ENCODE measurements at places on chromosomes 1 and 21.

GRCh38 chr21:42374457-42374856 lies 8.1 kb upstream of the TFF1 start:
- no peak for DNase-seq

- DNase-seq, result peak; percentile 67
These were observed 128.4 kb downstream of the TGFB2 start for GRCh38 chr1:218473522-218473921.

- no peak for DNase-seq
These were observed 27.7 kb upstream of the HAO2 start for GRCh38 chr1:119340861-119341261.

GRCh38 chr1:230002164-230002803 lies 64.8 kb upstream of the GALNT2 start:
- DNase-seq, result no peak

GRCh38 chr21:36255663-36256062 lies 64.3 kb upstream of the MORC3 start:
- DNase-seq, result no peak

GRCh38 chr1:1324084-1324523 lies 356 bp downstream of the INTS11 start:
- DNase-seq, result no peak

DNA sequence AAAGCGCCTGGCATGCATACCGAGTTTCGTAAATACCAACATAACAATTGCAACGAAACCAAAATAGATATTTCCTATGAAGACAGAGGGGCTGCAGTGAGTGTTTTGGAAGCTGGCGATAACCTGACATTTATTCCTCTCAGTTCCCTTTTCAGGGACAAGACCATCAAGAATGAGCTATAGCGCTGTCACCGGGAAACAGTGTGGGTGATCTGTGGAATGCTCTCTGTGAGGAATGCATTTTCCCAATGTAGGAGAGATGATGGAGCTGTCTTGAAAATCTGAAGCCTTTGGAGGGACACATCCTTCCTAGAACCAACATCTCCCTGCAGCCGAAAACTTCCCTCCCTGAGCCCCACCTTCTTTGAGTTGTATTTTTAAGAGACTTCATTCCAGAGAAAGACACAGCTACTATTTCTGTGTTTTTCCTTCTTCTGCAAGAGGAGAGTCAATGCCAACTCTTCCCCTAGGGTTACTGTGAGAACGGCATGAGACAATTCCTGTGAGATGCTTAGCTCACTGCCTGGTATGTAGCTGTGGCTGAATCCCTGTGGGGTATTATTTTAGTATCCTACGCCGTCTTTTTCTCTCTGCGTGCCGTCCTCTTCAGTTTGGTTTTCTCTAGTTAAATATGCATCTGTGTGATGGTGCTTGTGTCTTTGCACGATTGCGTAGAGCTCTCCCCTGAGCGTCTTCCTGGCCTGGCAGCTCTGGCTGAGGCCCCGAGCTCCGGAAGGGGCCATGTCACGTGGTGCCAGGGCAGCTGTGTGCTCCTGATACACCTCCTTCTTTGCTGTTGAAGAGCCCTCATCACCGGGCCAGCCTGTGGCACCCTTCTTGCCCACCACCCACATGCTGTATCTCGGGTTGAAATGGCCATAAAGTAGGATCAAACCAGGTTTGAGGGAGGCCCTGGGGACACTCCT lies 45.2 kb downstream of the AJAP1 start:
- DNase-seq, result no peak

GRCh38 chr1:65068202-65069010 lies 79.6 kb upstream of the AK4 start:
- DNase-seq, result peak; percentile 37

DNA sequence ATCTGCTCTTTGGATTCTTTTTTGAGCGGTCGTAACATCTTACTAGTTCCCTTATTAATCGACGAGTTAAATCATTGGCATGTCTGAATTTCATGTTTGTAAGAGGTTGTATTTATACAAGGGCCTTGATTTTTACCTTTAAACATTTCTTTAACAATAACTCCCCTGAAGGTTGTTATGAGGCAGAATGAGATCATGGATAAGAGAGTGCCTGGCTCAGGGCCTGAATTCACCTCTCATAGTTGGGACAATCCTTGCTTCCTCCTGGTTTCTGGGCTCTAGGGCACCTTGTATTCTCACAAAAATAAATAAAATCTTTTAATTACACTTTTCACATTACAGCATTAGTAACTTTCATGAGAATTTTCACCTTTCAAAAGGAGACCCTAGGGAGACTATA lies 55.4 kb downstream of the MDM4 start:
- DNase-seq, result no peak

DNA sequence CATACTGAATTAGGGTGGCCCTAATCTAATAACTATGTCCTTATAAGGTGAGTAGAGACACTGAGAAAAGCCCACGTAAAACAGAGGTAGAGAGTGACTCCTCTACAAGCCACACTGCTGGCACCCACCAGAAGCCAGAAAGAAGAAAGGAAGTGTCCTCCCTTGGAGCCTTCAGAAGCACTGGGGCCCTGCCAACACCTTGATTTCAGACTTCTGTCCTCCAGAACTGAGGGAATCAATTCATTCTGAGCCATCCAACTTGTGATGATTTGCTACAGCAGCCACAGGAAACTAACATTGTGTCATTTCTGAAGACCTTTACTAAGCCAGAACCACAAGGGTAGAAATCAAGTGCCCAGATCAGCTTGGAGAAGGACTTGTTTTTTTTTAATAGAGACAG lies 15.0 kb downstream of the GNB1 start:
- DNase-seq, result no peak

- peak; percentile 40 for DNase-seq
These were observed 48.8 kb downstream of the ARHGEF10L start for GRCh38 chr1:17588048-17588871.

GRCh38 chr1:78035121-78035520 lies 10.6 kb upstream of the GIPC2 start:
- DNase-seq, result no peak

DNA sequence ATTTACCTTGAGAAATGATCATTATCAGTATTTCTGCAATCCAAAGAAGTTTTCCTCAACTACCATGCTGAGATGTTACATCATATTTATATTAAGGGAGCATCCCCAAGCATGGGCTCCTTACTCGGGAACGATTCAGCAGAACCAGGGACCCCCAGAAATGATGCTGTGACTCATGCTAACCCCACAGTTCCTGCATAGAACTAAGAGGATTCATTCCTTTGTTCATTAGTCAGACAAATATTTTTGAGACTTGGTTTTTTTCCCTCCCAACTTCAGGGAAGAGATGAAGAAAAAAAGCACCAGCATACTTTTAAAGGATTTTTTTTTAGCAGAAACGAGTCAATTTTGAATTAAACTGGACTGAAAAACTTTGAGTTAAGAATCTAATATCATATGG lies 49.2 kb upstream of the COL24A1 start:
- DNase-seq, result no peak

- DNase-seq, result no peak
These were observed 635.9 kb downstream of the MATN1 start for GRCh38 chr1:30087465-30087864.

GRCh38 chr1:29736582-29737188 lies 500.4 kb downstream of the PTPRU start:
- peak; percentile 21 for DNase-seq

- DNase-seq, result no peak
These were observed 53.6 kb downstream of the UCK2 start for GRCh38 chr1:165880993-165881392.

GRCh38 chr21:44874240-44874496 lies 678 bp upstream of the PTTG1IP start:
- DNase-seq, result peak; percentile 59

GRCh38 chr1:221053889-221054288 lies 174.6 kb downstream of the HLX start:
- DNase-seq, result no peak

DNA sequence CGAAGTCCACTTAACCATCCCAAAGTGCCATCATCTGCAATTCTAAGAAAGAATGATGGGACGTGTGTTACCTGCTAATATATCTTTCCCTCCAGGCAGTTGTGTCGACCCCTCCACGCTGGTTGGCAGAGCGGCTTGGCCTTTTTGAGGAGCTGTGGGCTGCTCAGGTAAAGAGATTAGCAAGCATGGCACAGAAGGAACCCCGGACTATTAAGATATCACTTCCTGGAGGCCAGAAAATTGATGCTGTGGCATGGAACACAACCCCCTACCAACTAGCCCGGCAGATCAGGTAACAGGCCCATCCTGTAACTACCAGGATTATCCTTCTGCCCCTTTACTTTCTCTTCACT lies 520 bp downstream of the TARS2 start:
- no peak for DNase-seq

GRCh38 chr1:51990478-51990965 lies at the start of gene RAB3B:
Gene RAB3B, minus strand, starts transcription at chr1:51990700. Its CDS starts 13,583 bp downstream, at chr1:51977117.
- DNase-seq, result no peak

DNA sequence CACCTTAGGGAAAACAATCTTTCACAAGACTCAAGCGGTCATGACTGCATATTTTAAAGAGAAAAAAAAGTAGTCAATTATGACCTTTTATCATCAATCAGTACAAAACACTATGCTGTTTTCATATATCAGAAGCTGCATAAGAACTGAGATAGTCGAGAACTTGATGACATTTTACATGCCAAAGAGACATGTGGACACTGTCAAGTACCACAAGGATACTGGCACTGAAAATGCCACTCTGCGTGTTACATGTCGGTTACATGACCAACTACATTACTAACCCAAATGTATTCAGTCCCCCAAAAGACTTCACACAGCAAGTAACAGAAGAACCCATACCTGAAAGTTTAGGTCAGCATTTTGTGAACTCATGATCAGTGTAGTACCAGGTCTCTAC lies 975.0 kb upstream of the ADGRL4 start:
- DNase-seq, result no peak

DNA sequence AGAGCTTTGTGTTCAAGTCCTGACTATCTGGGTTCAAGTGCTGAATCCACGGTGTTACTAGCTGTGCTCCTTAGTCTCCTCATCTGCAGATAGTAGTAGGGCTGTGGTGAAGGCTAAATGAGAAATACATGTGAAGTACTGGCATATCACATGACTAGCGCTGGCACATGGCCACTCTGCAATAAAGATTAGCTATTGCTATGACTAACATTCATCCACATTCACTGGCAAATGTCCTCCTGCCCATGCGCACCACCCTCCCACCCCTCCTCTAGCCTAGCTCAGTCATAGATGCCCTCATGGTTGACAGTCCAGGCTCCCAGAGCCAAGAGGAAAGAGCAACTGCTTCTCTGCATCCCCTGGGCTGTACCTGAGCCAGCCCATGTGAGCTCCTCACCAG lies 8.5 kb upstream of the COL8A2 start:
- peak; percentile 75 for DNase-seq

DNA sequence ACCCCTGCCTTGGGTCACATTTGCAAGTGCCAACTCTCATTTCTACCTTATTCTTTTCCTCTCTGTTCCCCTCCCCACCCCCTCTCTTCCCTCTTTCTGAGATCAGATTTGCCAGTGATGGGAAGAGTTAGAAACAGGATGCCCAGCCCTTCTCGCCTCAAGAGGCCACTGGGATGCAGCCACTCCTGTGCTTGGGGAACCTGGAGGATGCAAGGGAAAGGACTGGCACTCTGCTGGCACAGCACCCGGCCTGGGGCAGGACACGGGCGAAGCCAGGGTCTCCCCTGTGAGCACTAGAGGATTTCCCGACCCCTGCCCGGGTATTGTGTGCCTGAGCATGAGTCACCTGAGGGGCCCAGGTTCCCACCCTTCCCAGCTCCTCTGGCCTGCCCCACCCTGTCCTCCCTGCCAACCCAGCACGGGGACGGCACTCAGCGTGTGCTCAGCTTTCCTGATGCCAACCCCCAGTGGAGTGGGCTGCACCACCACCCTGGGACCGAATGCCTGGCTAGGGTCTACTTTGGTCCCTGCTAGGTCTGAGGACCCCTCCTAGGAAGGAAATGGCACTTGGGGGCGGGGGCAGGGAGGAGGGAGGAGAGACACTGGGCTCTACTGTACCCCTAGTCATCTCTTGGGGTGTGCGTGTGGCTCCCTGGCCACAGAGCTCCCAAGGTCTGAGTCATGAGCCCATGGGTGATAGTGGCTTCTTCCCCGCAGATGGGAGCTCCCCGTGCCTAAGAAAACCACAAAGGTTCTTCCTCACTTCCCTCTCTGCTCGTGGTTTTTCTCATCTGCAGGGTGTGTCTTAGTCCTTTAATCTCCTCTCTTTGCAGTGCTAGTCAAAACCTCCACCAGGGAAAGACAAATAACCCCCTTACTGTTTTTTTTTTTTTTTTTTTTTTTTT lies 12.4 kb downstream of the LMNA start:
- DNase-seq, result peak; percentile 84

GRCh38 chr1:162276493-162276892 lies 100.2 kb downstream of the SPATA46 start:
- DNase-seq, result peak; percentile 16

DNA sequence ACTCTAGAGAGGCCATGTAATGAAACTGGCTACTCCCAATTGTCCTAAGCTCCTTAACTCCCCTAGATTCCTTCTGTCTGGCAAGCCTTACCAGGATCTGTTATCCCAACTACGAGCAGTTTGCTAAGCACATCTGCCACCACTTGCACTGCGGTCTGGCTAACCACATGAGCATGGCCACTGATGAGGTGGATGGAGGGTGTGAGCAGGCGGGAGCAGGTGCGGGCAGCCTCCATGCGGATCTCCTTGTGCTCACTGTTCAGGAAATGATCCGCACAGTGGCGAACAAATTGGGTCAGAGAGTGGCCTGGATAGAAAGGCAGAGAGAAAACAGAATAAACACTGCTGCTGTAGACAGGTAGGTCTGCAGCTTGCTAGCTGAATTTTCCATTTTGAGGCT lies 24.0 kb downstream of the MTOR start:
- DNase-seq, result no peak

GRCh38 chr1:163512349-163512989 lies 190.7 kb downstream of the NUF2 start:
- no peak for DNase-seq

- no peak for DNase-seq
These were observed 32.8 kb upstream of the LYPD8 start for GRCh38 chr1:248788327-248788726.

DNA sequence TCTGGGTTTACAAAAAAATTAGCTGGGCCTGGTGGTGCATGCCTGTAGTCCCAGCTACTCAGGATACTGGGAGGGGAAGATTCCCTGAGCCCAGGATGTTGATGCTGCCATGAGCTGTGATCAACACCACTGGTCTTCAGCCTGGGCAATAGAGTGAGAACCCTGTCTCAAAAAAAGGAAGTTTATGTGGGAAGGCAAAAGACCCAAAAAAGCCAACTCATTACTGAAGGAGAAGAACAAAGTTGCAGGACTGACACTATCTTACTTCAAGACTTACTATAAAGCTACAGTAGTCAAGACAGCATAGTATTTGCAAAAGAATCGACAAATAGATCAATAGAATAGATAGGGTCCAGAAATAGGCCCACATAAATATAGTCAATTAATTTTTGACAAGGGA lies 9.2 kb upstream of the PTGS2 start:
- no peak for DNase-seq

- DNase-seq, result no peak
These were observed 76.6 kb upstream of the KIAA0040 start for GRCh38 chr1:175269151-175269550.

- DNase-seq, result peak; percentile 6
These were observed at the start of gene GRIK1 for GRCh38 chr21:29939924-29940275. Gene GRIK1, minus strand, starts transcription at chr21:29939996.
